ENCODE measurements at places on chromosomes 5 and 9.

DNA sequence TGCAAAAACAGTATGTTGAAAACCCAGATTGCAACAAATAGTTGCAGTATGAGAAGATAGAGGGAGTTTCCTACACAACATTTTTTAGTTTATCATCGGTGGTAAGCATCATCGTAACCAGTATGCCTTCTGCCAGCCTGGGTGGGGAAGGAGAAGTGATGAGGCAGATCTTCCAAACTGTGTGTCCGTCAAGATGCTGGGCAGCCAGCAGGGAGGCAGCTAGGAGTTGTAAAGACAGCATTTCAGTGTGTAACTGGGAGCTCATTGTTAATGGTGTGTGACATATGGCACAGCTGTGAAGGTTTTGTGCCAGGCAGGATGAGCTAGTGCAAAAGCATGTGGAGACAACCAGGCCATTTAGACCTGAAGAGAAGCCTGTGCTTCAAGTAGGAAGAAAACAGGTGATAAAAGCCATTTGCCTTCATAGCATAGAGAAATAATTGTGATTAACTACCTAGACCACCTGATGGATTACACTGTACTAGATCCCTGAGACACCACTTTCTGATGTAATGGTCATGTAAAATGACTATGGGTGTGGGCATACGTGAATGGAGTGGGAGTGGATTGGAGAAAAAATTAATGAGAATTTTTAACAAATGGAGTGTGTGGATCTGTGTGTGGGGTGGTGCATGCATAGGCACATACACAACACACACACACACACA, 347.0 kb upstream of the ADAMTSL1 start:
- no peak for DNase-seq

- DNase-seq = no peak
These were observed 22.0 kb downstream of the CCNH start for GRCh38 chr5:87390576-87391199.

DNA sequence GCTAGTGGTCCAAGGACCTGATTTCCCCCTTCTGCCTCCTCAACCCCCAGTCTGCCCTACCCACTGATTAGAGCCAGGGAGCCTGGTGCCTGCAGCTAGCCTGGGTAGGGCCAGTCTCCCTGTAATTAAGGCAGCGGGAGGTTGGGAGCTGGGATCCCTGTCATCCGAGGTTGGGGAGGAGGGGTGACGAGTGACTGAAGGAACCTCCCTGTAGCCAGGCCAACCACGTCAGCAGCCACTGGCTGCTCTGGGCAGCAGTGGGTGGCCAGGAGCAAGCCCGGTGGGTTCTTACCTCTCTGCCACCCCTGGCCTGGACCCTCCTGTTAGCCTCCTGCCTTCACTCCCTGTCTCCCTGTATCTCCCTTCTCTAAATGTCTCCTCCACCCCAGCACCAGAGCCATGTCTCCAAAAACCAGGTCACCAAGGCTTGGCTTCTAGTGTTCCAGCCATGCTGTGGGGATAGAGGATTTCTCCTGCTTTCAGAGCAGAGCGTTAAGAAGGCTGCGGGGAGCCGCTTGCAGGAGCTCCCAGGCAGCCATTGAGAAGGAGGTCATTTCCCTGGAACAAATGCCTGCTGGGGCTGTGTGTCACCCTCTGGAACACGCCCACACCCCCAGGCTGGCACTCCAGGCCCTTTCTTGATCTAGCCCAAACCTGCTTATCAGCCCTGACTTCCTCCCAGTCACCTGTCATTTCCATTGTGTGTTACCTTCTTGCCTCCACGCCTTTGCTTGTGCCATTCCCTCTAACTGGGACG, 65.0 kb upstream of the GGTA1 start:
- no peak for DNase-seq

DNA sequence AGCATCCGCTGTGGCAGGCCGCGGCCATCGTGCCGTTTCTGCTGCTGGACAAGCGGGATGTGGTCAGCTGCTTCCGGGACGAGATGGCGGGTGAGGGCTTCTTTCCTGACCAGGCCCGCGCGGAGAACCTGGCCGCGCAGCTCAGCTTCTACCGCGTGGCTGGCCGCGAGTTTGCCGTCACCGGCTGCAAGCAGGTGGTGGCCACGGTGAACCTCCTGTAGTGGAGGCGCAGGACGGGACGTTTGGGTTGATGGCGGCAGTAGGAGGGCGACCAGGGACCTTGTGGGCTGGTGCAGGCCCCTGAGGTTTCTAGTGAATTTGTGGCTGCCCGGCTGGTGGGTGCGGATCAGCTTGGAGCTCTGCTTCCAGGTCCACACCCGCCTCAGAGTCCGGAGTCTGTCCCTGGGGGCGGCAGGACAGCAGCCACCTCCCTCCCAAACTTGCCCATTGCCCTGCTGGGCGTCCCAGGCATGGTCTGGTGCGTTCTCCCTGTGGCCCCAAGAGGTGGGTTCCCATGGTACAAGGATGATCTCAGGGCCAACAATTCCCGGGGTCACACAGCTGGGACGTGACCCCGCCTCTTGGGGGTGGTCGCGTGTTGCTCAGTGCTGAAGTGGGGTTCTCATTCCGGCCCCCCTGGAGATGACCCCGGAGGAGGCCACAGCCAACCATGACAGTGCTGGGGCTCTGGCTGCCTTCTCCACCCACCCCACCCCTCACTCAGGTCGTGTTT, 2.4 kb downstream of the TOR4A start:
- no peak for DNase-seq

GRCh38 chr9:33374190-33374589, 28.2 kb downstream of the AQP7 start:
- DNase-seq = no peak
